Renal pelvis (tissue), 12 donors: ENCODE measurements at places on chromosomes 3 and 15.

- DNase-seq, result no peak
Measured at GRCh38 chr15:60758961-60759729, 280.2 kb upstream of the ICE2 start.

GRCh38 chr3:170128977-170129431 is 52.5 kb downstream of the PHC3 start:
- no peak for DNase-seq

DNA sequence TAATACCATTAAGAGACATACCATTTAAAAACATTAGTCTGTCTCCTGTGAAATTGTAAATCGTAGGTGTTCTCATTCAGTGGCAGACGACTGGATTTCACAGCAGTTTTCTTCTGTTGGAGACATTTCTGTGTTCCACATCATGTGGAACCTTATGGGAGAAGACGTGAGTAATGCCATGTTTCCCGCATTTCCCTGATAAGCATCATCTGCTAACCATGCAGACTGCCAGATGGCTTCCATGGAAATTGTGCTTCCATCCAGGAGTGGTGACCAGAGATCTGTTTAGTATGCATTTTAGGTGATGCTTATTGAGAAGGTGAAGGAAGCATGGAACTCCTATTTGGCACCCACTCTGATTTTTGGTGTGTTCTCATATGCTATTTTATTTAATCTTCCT is 28.4 kb upstream of the ST3GAL6 start:
- DNase-seq, result no peak

DNA sequence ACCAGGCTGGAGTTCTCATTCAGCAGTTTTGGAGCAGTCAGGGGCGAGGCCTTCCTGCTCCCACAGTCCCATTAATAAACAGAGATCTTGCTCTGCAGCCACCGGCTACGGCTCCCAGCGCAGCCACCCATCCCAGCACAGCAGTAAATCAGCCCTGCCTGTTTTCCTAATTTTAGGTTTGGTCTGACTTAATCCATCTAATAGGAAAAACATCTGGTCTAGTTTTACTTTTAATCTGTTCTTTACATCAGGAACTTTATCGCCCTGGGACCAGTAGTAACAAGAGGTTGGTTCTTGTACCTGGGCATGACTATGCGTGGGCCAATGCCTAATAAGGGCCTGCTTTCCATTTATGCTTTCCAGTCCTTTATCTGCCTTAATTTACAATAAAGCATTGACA is 264.0 kb upstream of the DPH6 start:
- no peak for DNase-seq

DNA sequence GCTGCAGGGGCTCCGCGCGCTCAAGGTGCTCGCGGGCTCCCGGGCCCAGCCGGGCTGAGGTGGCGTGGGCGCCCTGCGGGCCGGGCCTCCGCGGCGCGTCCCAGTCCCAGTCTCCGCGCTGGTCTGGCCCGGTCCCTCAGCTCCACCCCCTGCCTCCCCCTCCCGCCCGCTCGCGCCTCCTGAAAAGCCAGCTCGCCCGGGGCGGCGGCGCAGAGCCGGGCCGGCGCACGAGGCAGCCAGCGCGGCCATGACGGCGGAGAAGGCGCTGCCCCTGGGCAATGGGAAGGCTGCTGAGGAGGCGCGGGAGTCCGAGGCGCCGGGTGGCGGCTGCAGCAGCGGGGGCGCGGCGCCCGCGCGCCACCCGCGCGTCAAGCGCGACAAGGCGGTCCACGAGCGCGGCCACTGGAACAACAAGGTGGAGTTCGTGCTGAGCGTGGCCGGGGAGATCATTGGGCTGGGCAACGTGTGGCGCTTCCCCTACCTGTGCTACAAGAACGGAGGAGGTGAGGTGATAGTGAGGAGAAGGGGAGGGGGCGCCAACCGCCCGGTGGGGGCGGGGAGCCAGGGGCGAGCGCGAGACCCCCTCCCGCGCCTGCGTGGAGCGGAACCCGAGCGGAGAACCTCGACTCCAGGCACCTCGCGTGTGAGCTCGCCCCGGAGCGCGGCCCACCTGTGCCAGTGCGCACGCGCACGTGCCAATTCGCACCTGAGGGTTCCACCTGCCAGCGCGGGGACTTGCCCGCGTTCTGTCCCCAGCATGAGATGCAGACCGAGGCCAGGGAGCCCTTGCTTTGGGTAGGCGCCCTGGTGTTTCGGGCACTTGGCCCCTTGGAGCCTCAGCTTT is at the start of gene SLC6A11:
Gene SLC6A11 (plus strand): TSS at position 210 of the 844 bp plus-strand sequence. CDS start 38 bp downstream, at position 248.
- DNase-seq, result peak; percentile 4

DNA sequence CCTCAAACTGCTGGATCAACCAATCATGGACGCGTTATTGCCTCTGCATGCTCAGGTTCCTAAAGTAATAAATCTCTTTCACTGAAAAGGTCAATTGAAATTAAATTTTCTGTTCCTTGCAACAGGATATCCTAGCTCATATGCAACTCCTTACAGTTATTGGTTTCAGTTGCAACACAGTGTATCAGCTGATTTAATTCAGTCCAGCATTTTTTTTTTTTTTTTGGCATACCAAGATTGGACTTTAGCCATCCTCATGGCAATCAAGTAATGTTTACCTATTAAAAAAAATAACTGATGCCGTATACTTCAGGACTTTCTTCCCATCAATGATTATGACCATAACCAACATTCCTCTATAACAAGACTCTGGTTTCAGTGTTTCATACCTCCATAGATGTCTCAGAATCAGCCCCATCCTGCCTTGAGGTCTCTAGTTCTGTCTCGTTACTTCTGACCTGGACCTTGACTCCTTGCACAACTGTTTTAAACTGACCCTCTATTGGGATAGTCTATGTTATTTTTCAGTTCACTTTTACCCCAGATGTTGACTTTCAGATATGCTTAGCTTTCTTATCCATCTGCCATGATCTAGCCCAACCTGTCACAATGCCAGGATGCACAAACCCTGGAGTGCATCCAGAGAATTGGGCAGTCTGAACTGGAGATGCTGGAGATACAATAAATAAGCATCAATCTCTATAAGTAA is 265.0 kb upstream of the GADL1 start:
- no peak for DNase-seq

- no peak for DNase-seq
Measured at GRCh38 chr15:90810354-90810753, 58.0 kb upstream of the FURIN start.

GRCh38 chr3:142940472-142940871 is 23.0 kb downstream of the PAQR9 start:
- no peak for DNase-seq

- DNase-seq, result no peak
Measured at GRCh38 chr15:52104532-52105004, 8.0 kb downstream of the BCL2L10 start.

GRCh38 chr15:40063563-40064011 is 24.6 kb upstream of the SRP14 start:
- DNase-seq, result no peak

GRCh38 chr3:186067360-186068242 is 41.3 kb downstream of the ETV5 start:
- no peak for DNase-seq

- no peak for DNase-seq
Measured at GRCh38 chr3:37475435-37475834, 301.1 kb upstream of the LRRFIP2 start.

DNA sequence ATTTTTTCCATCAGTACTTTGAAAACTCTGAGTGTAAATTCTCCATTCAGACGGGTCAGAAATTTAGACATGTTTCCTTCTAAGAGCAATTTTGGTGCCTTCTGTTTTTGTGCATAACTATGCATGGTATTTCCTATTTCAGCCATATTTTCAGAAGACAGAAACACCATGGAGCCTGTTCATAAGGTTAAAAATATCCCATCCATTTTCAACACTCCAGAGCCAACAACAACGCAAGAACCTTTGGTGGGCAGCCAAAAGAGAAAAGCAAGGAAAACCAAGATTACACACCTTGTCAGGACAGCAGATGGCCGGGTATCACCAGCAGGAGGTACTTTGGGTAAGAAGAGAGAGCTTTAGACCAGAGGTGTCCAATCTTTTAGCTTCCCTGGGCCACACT is 275.6 kb downstream of the BBX start:
- no peak for DNase-seq

GRCh38 chr3:123327956-123328850 is 120.7 kb downstream of the ADCY5 start:
- no peak for DNase-seq

DNA sequence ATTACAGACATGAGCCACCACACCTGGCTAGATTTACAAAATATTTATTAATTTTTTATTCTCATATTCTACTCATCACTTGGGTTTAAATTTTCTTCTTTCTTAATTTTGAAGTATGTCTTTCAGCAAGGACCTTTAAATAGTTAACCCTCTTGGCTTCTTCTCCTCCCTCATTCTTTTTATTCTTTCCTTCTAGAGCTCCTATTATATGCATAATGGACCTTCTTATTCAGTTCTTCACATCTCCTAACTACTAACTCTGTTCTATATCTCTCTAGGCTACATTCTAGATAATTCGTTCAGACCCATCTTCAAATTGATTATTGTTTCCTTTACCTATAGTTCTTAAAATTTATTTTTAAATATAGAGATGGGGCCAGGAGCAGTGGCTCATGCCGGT is 43.2 kb upstream of the MTMR14 start:
- DNase-seq, result no peak

- DNase-seq, result no peak
Measured at GRCh38 chr3:177358091-177358976, 161.1 kb upstream of the TBL1XR1 start.

DNA sequence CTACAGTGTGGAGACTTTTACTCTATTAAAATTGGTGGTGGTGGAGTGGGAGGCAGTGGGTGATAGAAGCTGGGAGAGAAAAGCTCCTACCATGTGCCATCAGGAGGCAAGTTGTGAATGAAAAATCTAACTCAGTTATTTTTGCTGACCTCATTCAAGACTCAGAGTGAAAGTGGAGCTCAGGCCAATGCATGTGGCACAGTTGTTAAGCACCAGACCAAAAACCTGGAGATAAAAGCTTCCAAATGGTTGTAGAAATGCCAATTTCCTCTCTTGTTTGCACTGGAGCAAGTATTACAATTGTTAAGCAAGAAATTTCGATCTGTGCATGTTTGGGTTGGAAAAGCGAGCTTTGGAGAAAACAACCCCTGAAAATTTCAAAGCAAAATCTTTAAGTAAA is 81.5 kb upstream of the PRICKLE2 start:
- no peak for DNase-seq

DNA sequence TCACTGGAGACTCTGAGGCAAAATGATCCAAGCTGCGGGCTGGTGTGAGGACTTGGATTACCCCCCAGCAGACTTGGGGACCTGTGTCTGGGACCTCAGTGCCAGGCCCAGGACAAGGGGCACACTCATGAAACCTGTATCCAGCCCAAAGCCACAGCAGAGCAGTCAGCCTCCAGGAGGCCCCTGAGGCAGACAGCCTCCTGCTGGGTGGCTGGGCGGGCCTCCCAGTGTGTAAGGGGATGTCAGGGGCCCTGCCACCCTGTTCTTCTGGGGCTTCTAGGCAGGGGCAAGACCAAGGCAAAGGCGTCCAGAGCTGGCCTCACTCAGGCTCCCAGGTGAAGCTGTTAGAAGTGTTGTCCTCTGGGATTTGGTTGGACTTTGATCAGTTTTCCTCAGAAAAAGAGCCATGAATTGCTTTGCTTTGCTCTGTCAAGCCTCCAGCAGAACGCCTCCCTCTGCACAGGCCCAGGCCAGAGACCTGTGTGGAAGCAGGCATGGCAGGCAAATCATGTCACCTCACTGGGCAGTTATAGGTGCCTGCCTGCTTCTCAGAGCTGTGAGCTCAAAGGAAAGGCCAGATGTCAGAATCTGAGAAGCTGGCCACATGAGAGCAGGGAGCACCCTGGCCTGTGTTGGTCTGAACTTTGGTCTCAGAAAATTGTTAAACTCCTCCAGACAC is 77.4 kb downstream of the SMAD6 start:
- no peak for DNase-seq

GRCh38 chr3:177802151-177802900 is 605.0 kb upstream of the TBL1XR1 start:
- DNase-seq, result no peak

GRCh38 chr3:121414924-121415323 is 130.9 kb downstream of the POLQ start:
- DNase-seq, result no peak

DNA sequence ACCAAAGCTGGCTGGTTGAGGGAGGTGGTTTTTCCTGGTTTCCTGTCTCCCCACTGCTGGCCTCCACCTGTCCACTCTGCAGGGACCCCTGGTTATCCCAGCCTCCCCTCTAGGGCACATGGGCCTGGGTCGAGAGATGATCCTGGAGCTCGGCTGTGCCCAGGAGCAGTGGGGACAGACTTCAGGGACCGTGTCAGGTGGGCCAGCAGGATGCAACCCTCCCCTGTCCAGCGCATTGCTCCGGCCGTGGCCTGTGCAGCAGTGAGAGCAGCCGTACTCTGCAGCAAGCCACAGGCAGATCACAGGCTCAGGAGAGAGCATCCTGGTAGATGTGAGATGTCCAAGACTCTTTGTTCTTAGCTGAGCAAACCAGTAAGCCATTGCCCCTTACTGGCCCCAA is 92.5 kb upstream of the RPL32 start:
- DNase-seq, result no peak

DNA sequence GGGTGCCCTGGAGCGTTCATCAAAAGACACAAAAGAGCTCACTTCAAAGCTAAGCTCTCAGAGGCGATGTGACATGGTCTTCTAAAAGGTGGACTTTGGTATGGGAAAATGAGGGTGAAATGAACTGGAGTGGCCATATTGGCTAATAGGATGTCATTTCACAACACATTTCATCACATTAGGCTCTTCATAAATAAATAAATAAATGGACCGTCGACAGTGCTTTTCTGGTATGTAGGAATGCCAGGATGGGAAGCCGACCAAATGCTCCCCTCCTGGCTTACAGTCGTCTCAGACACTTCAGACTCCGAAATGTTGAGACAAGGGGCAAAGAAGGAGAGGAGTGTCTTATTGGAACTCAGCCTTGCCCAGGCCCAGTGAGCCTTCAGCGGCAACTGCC is 383.0 kb downstream of the NTRK3 start:
- DNase-seq, result no peak

DNA sequence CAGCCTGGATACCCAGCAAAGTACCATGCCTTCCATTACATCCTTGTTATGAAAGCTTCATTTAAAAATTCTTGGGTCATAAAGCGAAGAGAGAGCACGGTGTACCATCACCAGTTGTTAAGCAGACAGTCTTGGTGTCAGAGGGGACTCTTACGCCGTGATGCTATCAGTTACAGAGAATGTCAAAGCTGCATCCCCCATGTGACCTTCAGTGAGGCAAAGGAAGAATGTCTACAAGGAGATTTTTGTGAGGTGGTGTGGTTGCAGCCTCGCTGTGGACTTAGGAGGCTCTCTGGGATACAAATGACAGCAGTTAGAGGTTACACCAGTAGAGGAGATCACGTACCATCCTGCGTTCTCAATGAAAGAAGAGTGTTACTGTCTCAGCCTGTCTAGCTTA is 278.3 kb downstream of the FEZF2 start:
- no peak for DNase-seq
